OCI-M1 (cell line): ENCODE measurements at places on chromosomes 13 and 19.

GRCh38 chr13:44259045-44260027 lies 114.3 kb upstream of the SERP2 start:
- DNase-seq, result peak; percentile 97

- peak; percentile 55 for DNase-seq
Measured at GRCh38 chr19:13788991-13789390, 6.3 kb upstream of the ZSWIM4 start.

- DNase-seq, result peak; percentile 93
Measured at GRCh38 chr19:17246681-17247425, 1.1 kb upstream of the NR2F6 start.

DNA sequence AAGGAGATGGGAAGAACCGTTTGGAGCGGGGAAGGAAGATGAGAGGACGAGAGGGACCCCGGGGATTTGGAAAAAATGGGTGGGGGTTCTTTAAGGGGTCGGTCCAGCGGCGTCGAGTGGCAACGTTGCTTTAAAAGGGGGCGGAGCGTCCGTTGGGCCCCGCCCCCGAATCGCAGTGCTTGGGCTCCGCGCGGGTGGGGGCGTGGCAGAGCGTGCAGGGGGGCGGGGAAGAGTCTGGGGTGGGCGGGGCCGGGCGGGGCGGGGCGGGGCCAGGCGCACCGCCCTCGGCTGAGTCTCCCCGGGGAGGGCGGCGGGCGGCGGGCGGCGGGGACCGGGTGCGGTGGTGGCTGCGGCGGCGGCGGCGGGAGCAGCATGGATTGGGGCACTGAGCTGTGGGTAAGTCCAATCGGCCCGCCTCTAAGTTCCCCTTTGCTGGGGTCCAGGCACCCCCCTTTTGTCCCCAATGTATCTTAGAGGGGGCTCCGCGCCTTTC lies at the start of gene TRIP10:
TRIP10 (plus strand) TSS at position 291 of the 493 bp plus-strand sequence; CDS start at position 373, 82 bp downstream.
- peak; percentile 84 for DNase-seq

- DNase-seq, result peak; percentile 69
Measured at GRCh38 chr13:37640499-37640898, 41.9 kb upstream of the POSTN start.

GRCh38 chr13:51479199-51479523 lies 26.3 kb upstream of the INTS6 start:
- no peak for DNase-seq

- peak; percentile 29 for DNase-seq
Measured at GRCh38 chr13:32940601-32941000, 75.6 kb upstream of the KL start.

- no peak for DNase-seq
Measured at GRCh38 chr13:30763786-30764413, 28.6 kb downstream of the ALOX5AP start.

GRCh38 chr13:42633495-42633894 lies 59.5 kb downstream of the TNFSF11 start:
- no peak for DNase-seq

DNA sequence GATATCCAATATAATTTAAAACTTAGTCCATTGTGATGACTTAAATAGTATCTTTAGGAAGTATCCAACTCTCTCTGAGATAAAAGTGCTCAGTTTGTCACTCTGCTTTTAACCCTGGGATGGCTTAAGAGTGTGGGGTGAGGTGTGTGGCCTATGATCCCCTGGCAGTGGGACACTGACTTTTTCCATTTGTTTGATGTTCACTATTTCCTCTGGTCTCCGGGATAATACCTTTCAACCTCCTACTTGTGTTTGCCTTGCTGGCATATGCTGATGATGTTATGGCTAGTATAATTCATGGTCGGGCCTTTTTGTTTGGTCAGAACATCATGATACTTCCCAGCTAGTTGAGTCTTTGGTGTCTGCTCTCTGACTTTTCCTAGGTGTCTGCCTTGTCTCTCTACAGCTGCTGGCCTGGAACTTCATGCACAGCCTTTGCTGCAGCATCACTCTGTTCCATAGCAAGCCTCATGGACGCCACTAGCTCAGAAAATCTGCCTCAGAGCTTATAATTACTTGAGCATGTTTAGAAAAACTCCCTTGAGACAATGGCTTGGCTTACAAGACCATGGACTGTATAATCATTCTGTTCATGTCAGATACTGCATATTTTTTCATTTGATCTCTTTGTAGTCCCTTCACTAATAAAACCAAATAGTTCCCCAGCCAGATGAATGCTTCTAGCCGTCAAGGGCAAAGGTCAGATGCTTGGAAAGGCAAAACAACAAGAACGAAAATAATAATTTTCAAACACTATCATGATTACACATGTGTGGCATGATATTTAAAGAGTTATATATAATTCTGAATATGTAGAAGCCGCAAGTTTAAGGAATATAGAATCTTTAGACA lies 75.2 kb downstream of the WDFY2 start:
- no peak for DNase-seq

DNA sequence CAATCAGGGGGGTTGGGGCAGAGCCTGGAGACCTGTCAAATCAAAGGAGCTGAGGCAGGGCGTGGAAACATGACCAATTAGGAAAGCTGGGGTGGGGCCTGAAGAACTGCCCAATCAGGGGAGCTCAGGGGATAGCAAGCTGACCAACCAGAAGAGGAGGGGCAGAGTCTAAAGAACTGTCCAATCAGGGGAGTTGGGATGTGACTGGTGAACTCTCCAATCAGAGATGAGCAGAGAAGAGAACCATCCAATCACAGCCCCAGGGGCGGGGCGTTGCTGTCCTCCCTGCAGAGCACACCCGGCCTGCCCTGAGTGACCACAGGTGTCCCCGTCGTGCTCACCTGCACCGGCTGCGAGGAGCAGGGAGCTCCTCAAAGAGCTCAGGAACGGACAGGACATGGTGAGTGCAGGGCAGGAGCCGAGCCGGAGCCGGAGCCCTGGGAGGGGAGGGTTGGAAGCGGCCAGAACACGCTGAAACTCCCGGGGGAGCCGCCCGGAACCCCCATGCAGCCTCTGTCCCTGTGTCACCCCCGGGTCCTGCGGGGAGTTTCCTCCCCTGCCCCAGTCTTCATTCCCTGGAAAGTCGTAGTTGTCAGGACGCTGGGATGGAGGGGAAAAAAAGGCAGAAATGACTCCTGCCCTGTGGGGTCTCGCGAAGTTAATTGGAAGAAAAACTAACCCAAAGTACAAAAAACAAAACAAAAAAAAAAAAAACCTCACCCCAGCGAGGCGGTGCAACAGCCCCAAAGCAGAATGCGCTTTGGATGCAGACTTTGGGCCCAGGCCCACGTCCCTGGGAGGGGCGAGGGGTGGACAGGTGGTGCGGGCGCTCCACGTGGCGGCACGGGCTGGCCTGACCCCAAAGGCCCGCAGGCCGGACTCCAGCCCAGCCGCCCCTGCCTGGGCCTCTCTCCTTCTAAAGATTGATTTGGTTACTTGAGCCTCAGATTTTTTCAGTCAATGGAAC lies at the start of gene ZNF556:
ZNF556 (plus strand) TSS at position 311 of the 967 bp plus-strand sequence; CDS start at position 398, 87 bp downstream.
- DNase-seq, result peak; percentile 23
